ENCODE measurements at places on chromosomes 16 and 17. TPM values are rescaled to one million over a fixed set of nuclear protein-coding genes. Genes with fewer than 3 reads are reported as not detected.

Gene DHRS7C
- total RNA-seq, result not detected

Gene FBXL20
- 16.1 TPM for total RNA-seq

Gene TMEM92
- total RNA-seq, result 2.4 TPM

Gene TMEM97
- 11.6 TPM for total RNA-seq

Gene GPR142
- not detected for total RNA-seq

Gene TMEM100
- 7.2 TPM for total RNA-seq

Gene ZNF624
- 7.8 TPM for total RNA-seq

Gene PRSS21
- total RNA-seq, result 0.54 TPM

Gene SGCA
- total RNA-seq, result 4.2 TPM

Gene MYH10
- total RNA-seq, result 104 TPM

Gene RPA1
- total RNA-seq, result 89.0 TPM

Gene C17orf107
- 4.4 TPM for total RNA-seq

Gene LRRC45
- 9.9 TPM for total RNA-seq

Gene MSI2
- total RNA-seq, result 151 TPM

Gene PYY
- total RNA-seq, result not detected

Gene KRT40
- total RNA-seq, result not detected

Gene TEKT5
- 0.57 TPM for total RNA-seq

Gene TEX2
- 39.1 TPM for total RNA-seq

Gene ARL17A
- 25.7 TPM for total RNA-seq

Gene ACSM3
- 31.5 TPM for total RNA-seq

Gene GSE1
- total RNA-seq, result 92.8 TPM

Gene CYTH1
- 59.7 TPM for total RNA-seq

Gene NLRC5
- 55.6 TPM for total RNA-seq

Gene WIPI1
- total RNA-seq, result 41.2 TPM

Gene SYNGR3
- 2.2 TPM for total RNA-seq

Gene KRT28
- not detected for total RNA-seq

Gene TPSAB1
- total RNA-seq, result 156 TPM

Gene HBZ
- total RNA-seq, result not detected
